CD8-positive, alpha-beta memory T cell (primary cell): ENCODE measurements at places on chromosomes 3 and 15. TPM values are rescaled to one million over a fixed set of nuclear protein-coding genes. Genes with fewer than 3 reads are reported as not detected.

DNA sequence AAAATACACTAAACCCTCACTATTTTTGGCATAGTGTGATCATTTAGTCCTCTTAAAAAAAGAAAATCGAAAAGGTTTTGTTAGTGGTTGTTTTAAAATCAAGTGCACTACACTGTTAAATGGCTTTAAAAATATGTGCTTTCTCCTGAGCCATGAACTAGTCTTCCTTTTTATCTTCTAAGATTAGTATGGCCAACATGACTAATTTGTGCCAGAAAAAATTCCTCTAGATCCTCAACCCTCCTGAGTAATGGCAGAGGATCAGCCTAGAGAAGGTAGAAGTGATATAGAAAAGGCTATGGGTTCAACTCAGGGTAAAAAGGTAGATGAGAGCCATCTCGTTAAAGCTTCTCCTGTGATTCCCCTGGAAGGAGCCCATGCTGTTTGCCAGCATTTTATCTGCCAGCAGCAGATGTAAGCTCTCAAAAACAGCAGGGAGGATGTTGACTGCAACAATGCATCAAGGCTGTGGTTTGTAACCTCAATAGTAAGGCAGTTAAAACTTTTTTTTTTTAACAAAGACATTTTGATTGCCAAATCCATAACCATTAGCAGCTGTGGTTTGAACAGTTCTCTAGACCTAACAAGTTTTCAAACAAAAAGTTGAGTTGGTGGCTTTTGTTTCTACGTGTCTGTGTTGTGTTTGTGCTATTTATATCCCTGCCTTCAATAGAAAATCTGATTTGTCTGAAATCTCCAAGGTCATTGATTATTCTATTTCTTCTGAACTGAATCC, 30.2 kb upstream of the ZNF609 start:
- peak; percentile 9 for DNase-seq

GRCh38 chr3:54831112-54831511, 96.7 kb downstream of the LRTM1 start:
- no peak for DNase-seq

DNA sequence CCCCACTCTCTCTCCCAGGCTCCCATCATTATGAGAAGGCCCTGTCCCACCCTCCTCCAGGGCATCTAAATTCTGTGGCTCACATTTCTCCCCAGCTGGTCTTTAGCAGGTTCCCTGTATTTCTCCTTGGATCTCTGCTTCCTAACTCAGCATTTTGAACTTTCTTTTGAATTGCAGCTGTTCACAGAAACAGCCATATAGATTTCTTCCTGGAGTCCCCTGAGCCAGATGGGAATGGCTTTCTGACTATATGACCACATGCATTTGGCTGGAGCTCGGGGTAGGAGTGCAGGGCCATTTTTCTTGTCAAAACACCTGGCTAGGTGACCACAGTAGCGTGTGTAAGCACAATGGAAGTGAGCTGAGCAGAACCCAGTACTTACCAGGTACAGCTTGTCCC, 22.0 kb downstream of the RBP2 start:
- no peak for DNase-seq

DNA sequence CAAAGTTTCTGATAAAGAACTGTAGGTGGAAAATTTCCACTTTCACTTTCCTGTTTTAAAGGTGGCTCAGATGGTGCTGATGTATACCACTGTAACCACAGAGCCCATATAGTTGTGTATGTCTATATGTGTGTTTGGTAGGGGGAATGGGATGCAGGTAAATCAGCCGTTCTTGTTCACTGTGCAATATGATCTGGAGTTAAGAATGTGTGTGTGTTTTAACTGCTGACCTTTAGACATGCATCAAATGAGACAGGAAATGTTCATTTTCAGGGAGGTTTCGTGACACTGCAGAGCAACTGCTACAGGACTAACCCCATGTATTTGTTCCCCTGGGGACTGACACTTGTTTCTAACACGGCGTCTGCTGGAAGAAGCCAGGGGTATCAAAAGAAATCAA, 180.5 kb downstream of the TAFA4 start:
- no peak for DNase-seq

DNA sequence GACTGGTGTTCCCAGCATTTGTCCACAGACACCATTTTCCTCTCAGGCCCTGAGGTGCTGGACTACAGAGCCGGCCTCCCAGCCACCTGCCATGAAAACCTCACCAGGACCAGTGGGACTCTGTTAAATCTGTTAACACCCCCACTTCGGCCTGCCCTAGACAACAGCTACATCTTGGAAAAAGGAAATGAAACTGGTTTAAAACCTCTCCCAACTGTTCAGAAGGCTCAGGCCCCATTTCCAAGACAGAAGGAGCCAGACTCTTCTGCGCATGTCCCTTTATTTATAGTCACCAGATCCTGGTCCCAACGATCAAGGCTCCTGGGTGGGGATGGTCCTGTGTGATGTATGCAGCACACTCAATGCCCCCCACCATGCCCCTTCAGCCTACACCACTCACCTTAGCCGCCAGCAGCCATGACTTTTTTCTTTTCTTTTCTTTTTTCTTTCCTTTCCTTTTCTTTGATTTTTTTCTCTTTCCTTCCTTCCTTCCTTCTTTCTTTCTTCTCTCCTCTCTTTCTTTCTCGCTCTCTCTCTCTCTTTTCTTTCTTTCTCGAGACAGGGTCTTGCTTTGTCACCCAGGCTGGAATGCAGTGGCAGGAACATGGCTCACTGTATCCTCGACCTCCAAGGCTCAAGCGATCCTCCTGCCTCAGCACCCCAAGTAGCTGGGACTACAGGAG, 25.5 kb upstream of the FLNB start:
- no peak for DNase-seq

GRCh38 chr3:135621184-135621920, 344.2 kb upstream of the PPP2R3A start:
- no peak for DNase-seq

DNA sequence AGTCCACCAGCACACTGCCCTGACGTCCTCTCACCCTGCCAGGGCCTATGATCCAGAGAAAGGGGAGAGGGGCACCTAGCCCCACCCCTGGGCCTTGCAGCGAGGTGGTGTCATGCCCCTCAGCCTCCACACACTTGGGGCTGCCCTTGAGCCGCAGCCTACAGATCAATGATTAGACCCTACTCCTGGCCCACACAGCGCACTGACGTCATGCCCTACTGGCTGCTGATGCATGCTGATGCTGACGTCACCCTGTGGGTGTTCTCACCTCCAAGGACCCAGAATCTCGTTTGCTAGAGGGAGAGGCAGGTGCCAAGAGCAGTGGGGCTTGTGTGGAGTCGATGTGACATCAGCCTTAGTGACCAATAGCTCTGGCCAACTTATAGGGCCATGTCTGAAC, 18.0 kb downstream of the ARL14 start:
- DNase-seq = no peak

DNA sequence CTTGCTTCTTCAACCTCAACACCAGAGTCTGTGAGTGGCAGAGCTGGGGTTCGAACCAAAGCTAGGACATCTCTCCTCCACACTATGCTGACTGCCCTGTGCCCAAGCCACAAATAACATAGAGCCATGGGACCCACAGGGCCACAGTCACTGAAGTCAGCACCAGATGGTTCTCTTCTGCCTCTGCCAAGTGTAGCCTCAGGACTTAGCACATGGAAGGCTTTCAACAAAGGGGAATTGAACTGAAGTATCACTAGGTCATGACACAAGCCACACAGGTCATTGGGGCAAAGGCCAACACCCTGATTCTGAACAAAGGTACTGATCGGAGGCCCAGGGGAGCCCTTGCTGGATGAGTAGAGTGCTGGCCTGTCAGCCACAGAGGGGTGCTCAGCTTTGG, 83.6 kb downstream of the BDH1 start:
- no peak for DNase-seq

DNA sequence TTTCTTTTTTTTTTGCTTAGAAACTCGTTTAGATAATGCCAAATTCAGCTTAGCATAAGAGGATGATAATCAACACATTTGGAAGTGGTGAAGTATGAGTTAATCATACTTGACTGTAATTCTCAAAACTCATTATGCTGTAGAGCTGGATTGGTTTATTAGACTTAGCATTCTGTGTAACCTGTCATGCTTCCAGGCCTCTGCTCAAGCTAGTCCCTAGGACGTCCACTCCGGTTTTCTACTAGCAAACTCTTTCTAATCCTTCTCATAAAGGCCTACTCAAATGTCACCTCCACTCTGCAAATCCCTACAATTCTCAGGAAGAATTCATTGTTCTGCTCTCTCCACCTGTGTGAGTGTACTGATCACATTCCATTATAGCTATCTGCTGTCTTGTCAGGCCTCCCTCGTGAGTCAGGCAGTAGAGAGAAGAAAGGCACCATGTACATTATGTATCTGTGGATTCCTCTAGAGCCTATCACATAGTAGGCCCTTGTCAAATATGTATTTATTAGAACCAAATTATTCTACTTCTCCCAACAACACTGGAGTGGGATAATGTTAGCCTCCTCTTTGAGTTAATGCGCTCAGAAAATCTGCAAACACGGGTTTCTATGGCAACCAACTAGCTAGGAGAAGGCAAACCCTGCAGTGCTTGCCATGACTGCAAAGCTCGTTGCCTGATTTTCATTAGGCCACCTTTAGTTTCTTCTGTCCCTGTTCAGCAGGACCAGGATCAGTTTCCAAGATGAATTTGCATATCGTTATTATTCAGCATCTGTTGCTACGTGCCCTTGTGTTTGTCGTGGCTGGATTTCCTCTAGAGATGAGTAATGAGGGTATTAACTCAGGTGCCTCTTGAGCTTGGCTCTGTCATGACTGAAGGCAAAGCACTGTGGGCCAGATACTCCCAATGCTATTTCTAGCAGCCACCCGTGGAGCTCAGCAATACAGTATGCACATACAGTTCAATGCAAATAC, 30.7 kb downstream of the ATP13A5 start:
- DNase-seq = no peak

DNA sequence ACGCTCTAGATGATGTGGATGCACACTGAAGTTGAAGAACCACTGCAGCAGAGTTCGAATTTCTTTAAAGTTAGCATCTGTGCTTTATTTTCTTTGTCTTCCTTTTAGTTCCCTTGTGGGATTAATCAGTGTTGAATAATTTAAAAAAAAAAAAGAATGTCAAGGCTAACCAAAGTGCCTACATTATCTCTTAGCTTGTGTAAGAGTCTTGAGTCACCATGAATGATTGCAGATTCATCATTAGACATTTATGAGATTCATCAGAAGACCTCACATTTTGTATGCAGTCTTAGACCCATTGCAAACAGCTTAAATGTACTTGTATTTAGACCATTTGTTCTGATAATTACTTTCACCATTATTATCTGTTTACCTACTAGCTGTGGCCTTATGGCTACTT, 182.2 kb downstream of the FNDC3B start:
- DNase-seq = no peak

GRCh38 chr15:54559405-54560069, 581.3 kb downstream of the UNC13C start:
- DNase-seq = no peak

GRCh38 chr15:86101818-86102217, 22.1 kb downstream of the AGBL1 start:
- DNase-seq = no peak

GRCh38 chr3:112074616-112075497, 11.3 kb upstream of the C3orf52 start:
- DNase-seq = no peak

The RLBP1 gene
- not detected for total RNA-seq

The GUCA1C gene
- total RNA-seq = not detected

The ADAMTSL3 gene
- total RNA-seq = not detected

The EXOG gene
- 17.7 TPM for total RNA-seq

The NR1I2 gene
- 0.35 TPM for total RNA-seq

The PLA2G4E gene
- total RNA-seq = not detected

The STRIT1 gene
- not detected for total RNA-seq

The CSPG4 gene
- total RNA-seq = not detected

The CYP8B1 gene
- total RNA-seq = not detected

The GOLGA8M gene
- 0.53 TPM for total RNA-seq
